Stimulated activated CD8-positive, alpha-beta memory T cell treated with anti-CD3 and anti-CD28 coated beads, Interleukin-15, amount 100 ng/mL, for 1 hour (primary cell): ENCODE measurements at places on chromosomes 2 and 18.

- DNase-seq, result no peak
Observed at GRCh38 chr2:159052157-159052601, 83.7 kb downstream of the TANC1 start.

- DNase-seq, result no peak
Observed at GRCh38 chr2:71646028-71646427, 192.7 kb downstream of the DYSF start.

DNA sequence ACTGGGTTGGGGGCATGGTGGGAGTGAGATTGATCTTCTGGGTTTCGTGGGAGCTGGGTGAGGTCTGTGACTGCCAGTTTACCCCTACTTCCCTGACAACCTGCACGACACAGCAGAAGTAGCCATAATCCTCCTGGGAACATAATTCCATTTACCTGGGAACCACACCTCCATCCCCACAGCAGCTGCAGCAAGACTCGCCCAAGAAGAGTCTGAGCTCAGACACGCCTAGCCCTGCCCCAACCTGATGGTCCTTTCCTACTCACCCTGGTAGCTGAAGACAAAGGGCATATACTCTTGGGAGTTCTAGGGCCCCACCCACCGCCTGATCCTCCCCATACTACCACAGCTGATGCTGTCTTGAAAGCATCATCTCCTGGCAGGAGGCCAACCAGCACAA, 43.8 kb downstream of the FLACC1 start:
- DNase-seq, result no peak

DNA sequence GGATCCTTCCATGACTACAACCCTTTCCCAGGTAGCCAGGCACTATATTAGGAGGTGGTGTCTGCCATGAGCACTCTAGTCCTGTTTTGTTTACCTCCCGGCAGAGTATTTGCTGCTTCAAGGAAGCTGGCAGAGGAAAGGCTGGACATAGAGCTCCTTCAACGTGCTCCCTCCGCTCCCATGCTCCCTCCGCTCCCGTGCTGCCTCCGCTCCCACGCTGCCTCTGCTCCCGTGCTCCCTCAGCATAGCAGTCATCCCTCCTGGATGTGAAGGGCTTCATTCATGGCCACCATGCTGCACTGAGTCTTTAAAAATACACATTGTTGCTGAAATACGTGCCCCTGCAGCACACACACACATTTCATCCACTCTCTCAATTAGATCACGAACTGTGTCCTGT, 181.9 kb upstream of the MYT1L start:
- no peak for DNase-seq

DNA sequence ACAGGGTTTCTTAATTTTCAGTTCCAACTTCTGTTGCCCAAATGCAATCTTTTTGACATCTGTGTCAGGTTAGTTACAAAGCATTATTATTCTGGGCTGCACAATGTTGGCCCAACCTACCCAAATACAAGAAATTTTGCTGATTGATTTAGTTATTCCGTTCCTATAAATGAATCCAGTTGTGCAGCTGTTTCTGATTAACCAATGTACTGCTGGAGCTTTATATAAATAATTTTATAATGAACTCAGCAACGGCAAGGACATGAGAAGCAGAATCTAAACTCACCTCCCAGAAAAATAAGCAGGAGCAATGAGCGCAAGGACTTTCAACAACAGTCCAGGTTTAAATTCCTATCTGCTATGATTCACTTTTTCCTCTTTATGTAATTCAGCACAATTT, 76.3 kb upstream of the WIPF1 start:
- no peak for DNase-seq

- no peak for DNase-seq
Observed at GRCh38 chr2:134310107-134311079, 56.5 kb downstream of the MGAT5 start.

DNA sequence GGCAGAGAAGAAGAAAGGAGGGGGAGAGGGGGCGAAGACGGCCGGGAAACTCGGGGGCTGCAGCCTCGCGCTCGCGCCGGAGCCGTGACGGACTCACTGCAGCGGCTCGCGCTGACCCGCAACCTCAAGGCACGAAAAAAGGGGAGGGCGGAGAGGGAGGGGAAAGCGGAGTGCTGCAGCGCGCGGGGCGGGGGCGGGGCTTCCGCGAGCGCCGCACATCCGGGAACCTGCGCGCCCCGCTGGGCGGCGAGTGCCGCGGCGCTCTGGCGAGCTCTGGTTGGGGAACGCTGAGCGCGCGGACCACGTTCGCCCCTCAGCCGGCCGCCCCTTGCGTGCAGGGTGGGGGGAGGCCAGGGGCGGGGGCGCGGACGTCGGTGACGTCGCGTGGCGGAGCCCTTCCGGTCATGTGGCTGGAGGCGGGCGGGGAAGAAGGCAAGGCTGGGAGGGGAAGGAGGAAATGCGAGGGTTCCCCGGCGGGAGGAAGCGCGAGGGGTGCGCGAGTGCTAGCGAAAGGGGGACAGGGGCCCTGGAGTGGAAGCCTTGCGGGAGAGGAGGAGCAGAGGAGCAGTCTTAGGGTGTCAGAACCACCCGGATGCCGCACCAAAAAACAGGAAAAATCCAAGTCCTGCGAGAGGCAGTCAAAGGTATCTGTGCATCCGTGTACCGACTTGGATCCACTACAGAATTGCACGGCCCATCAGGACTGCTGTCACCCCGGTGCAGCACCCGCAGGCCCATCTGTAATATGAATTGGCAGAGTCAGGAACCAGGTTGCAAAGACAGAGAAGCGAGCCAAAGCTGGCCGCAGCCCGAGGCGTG, at the start of gene PPP3R1:
PPP3R1 (minus strand) TSS at position 133 of the 819 bp plus-strand sequence. CDS start 405 bp downstream, outside the sequence.
- peak; percentile 84 for DNase-seq

DNA sequence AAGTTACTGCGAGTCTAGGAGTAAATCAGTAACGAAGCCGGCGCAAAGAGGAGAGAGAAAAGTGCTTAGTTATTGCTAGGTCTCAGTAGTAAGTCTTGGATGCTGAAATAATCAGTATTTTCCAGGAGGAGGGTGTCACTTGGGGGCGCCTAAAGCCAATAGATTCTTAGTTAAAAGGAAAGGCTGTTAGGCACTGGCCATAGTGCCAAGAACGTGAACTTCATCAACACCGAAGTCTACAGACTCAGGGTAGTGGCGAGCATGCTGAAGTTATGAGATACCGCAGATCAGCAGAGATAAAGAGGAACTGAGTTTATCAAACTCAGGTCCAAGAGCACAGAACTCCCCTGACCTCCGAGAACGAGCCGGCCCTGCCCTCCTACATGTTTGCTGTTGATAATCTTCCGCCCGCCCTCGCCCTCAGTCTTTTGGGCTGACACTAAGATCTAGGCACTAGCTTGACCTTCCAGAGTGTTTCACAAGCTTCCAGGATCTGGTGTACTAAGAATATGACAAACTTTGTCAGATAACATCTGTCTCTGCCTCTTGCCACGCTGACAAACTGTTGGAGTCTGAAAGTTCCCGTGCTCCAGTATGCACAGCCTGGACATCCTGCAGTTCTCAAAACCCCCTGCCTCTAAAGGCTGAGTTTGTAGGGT, 49.2 kb downstream of the CYB5A start:
- DNase-seq, result no peak

- DNase-seq, result no peak
Observed at GRCh38 chr2:120511536-120511935, 165.6 kb downstream of the INHBB start.

DNA sequence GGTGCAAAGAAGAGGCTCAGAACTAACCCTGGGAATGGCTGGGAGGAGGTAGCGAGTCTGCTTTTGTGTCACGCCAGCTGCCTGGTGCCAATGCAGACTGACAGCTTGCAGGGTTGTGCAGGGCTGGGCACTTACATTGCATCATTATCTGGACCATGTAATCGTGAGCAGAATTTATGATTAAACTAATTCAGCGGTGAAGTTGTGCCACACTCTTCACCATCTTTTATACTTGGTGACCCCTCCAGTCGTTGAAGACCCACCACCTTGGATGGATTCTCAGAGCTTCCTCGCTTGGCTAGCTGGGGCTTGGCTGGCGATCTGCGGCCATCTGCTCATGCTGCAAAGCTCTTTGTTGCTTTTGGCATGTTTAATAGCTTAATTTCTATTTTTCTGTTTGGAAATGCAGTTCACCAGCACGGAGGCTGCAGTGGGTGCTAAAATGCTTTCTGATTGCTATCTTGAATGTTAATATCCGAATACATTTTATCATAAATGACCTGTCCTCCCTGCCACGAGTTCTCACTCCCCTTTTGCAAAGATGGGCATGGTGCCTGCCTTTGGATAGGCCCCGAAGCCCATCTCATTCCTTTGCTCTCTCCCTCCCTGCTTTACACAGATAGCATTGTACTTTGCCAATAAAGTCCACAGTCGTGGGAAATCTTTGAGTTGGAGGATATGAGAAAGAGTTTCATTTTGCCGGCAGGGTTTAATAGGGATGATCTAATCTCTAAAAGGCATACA, 188.2 kb downstream of the PRKCE start:
- DNase-seq, result no peak

GRCh38 chr18:71443706-71444480, 1100.2 kb downstream of the CBLN2 start:
- no peak for DNase-seq

- DNase-seq, result no peak
Observed at GRCh38 chr2:17299891-17300540, 218.2 kb downstream of the RAD51AP2 start.

DNA sequence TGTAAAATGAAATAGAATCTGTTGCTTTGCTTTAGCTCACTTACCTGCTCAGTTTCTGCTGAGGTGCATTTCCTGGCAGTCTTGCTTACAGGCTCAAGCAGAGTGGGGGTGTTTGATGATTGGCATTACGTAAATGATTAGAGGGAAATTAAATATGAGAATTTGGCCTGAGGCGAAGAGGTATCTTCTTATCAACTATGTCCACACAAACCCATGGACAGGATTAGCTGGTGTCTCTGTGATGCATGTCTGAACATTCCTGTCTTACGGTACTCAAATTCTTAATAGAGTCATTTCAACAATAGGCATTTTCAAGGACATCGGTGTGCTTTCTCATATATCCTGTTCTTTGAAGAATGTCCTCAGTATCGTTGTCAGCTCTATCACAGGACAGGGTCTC, 102.1 kb downstream of the PRPF40A start:
- no peak for DNase-seq

DNA sequence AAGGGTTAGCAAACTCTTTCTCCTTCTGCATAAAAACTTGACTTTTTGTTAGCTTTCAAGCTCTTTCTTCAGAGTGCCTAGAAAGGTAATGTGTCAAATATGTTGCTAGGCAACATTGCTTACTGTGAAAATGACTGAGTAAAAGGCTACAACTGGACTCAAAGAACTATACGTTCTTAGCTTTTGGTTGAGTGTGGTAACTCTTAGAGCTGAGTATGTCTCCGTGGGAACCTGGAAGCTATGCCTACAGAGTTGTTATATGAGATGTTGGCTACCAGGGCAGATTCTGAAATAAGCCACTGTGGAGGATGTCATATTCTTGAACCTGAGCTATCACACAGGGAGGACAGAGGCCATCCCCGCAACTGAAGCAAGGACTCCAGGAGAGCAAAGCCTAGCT, 105.5 kb downstream of the ARL6IP6 start:
- no peak for DNase-seq

- no peak for DNase-seq
Observed at GRCh38 chr18:7946734-7947377, 379.7 kb downstream of the PTPRM start.

- DNase-seq, result no peak
Observed at GRCh38 chr2:40844353-40845277, 392.7 kb upstream of the SLC8A1 start.

- no peak for DNase-seq
Observed at GRCh38 chr2:25938345-25938744, 44.0 kb downstream of the KIF3C start.

DNA sequence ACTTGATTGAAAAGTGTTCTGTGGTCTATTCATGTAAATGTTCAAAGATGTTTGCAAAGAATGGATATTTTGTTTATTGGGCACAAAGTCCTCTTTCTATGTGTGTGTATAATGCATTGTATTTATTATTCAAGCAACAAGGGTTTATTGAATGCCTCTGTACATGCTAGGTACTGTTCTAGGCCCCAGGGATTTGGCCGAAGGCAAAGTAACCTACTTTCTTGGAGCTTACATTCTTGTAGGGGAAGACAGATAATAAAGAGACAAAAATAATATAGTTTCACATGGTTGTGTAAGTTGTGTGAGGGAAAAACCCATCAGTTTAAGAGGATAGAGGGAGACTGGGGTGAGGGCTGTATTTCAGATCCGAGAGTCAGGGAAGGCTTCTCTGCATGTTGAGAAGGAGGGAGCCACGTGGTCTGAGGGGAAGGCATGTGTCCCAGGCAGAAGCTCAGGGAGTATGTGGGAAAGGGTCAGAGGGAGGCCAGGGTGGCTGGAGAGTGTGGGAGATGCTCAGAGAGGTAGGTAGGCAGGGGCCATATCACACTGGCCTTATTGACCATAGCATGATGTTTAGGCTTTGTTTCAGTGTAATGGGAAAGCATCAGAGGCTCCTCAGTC, 40.4 kb upstream of the GPR155 start:
- DNase-seq, result no peak

DNA sequence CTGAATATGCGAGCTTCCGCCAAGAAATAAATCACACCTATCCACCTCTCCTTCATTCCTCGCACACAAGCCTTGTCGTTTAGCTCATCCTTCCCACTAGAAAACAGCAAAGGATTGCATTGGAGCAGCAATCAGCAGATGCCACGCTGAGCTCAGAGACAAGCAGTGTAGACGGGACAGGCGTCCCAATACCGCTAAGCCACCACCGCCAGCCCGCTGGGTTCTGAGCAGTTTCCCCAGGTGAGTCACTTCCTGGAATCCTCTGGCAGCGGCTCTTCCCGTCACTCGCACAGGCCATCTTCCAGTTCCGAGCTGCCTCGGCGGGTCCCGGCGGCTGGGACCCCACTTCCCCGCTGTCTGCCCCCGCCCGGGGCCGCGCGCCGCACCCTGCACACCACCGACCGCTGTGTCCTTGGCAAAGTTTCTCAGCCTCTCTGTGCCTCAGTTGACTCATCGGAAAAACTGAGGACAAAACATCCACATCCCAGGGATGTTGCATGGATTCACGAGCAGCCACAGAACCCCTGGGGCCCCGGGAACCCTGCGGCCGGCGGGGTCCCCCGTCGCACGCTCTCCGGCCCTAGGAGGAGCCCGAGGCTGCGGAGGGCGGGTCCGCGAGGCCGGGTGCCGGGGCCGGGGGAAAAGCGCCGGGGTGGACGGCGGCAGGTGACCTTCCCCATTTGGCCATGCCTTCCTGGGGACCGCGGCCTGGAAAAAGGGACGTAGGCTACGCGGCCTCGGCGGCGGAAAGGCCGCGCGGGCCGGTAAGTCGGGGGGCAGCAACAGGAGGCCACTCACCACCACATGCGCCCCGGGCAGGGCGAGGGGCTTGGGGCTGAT, 573 bp downstream of the KDSR start:
- peak; percentile 46 for DNase-seq

DNA sequence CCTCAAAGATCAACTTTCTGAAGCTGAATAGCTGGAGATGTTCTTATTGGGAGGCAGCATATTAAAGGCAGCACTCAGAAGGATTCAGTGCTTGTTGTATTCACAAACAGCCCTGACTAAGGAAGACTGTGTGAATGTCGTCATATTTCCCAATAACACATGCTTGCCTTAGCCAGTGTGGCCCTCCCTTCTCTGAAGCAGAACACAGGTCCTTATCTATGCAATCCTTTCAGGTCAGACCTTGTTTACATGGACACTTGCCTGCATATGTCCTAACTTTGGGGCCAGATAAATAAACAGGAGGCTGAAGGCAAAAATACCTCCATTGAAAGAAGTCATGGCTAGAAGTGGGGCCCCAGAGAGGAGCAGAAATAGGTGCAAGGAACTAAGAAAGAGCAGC, 97.2 kb downstream of the SLC4A3 start:
- DNase-seq, result no peak
